ENCODE measurements at places on chromosomes 1 and 21. TPM values are rescaled to one million over a fixed set of nuclear protein-coding genes. Genes with fewer than 3 reads are reported as not detected.

DNA sequence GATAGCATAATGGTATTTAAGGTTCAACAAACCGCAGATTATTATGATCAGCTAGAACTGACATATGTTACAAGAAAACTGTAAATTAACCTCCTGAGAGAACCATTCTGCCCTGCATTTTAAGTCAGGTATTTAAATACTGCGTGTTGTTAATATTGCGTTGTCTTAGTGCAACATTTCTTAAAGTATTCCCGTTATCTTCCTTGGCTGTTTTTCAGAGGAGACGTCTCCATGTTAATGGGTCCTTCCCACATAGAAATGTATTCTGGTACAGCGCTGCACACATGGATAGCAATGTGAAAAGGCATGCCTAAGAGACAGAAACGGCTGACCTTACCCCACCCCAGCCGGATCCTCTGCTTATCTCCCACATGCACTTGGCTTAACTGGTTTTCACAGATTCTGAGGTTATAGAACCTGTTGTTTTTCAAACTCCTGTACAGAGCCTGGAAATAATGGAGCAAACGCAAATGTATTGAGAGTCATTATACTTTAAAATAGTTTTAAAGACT lies 22.8 kb upstream of the DEGS1 start:
- DNase-seq: no peak

DNA sequence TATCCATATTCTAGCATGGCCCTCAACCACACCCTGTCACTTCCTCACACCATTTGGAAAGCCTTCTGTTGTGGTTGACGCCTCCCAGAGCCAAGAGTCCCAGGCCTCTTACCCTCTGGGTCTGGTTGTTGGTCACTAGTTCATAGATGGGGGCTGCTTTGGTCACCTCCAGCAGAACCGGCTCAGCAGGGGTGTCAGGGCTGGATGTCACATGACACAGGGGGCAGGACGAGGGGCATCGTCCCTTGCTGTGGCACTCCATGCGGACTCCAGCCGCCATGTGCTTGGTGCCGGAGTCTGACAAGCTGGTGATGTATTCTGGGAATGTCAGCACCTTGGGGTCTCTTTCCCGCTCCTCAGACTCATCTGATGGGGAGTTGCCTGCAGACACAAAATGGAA lies 270.1 kb downstream of the ASTN1 start:
- DNase-seq: no peak

DNA sequence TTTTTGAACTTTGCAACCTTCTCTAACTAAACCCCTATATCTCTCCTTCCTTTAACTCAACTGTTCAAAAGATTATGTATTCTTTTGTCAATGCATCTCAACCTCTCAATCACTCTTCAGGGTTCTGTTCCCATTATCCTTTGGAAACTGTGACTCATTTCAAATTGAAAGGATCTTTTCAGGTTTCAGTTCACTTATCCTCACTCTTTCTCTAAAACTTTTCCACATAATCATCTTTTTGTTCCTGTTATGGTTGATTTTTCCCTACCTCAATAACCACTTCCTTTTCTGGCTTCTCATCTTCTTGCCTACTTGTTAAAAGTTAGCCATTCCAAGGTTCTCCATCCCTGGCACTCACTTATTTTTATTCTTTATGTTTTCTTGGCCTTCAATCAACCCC lies 56.2 kb upstream of the NUF2 start:
- no peak for DNase-seq

DNA sequence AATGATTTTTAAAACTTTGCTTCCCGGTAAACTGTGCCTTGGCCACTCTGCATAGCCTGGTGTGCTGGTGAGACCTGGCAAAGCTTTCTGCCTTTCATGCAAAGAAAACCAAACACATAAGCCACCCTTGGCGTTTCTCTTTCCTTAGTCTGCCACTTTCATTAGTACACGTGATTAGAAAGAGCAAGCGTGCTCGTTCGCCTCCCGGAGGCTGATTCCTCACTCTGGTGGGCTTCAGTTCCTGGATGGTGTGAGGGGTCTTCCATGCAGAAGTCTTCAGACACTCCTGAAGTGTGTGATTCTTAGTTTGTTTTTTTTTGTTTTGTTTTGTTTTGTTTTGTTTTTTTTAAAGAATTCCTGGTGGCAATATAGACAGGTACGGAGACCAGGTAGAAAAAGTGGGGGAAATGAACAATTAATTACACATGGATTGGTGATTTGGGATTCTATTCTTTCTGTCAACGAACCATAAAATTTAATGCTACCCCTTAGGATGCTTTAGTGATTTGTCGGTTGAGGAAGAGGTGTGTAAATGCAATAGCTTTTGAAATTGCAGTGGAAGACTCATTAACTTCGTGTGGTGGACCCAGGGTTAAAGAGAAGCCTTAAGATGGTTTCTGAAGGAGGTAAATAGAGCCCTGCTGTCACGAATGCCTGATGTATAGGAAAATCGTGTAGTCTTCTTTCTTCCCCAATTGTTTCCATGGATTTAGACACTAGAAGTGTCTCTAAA lies 2.1 kb downstream of the GALNT2 start:
- no peak for DNase-seq

The MAP3K7CL gene
- total RNA-seq: 2.3 TPM

Measured in left cardiac atrium (tissue), 4 donors.